CD4-positive, alpha-beta T cell treated with Interferon gamma for 1 hour (primary cell): ENCODE measurements at places on chromosomes 5 and 9.
A peak's percentile ranks its signal among the peaks of the same experiment; 100 is the strongest.

DNA sequence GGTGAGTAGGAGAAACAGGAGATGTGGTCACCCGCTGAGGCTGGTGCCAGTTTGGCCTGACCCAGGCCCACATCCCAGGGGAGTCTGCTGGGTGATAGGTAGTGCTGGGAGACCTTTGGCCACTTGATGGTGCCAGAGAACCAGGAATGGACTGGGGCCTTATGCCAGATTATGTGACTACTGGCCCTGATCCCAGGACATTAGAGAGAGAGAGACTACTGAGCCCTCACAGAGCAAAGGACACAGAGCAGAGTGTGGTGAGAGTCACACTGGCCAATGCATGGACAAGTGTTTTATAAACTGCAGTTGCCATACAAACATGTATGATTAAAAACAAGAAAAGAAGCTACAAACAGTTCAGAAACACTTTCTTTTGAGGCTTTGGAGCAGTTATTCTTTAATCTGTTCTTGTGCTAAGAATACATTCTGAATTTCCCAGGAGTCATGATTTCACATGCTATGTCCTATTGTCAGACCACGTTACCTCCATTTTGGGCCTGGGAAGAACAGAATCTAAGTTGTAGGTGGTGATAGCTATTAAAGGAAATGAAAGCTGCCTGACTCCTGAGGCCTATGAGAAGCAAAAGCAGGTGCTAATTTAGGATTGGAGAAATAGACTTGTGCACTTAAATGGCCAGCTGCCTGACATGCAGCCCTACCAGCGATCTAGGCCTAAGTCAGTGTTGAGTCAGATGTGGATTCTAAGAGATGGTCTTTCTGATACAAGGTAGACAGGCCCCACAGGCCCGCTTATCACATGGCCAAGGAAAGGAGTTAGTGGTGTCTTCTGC is 32.6 kb upstream of the TMOD1 start:
- peak; percentile 8 for DNase-seq

- DNase-seq, result no peak
Observed at GRCh38 chr9:136728548-136729123, 14.1 kb downstream of the LCN10 start.

DNA sequence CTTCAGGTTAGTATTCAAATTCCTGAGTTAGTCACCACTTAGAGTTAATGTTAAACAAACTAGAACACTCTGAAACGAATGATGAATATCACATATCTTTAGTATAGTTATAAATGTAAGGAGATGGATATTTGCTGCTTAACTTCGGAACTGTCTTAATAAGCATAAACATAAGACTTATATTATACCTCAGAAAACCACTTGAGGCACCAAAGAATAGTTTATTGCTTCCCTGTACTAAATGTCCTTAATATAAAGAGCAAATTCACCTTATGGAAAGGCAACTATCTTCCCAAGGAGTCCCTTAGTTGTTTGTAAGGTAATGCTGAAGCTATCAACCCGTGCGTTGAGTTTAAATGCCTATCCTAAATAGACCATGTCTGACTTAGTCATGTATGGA is 300.0 kb upstream of the ADAMTSL1 start:
- DNase-seq, result no peak

GRCh38 chr9:109733690-109734089 is 46.3 kb upstream of the PALM2AKAP2 start:
- DNase-seq, result no peak

DNA sequence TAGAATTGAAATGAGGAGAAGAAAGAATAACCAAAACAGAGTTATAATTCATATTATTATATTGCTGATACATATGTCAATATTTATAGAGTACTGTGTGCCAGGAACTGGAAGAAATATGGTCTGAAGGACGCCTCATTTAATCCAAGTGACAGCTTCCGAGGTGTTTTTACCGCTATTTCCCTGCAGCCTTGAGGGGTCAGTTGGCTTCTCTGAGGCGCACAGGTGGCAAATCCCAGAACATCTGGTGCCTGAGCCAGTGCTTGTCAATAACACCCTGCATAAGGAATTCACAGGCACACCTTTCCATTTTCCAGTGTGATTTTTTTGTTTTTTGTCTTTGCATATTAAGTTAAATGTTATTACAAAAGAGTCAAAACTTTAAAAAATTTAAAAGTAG is 43.3 kb upstream of the CTSL start:
- DNase-seq, result no peak

DNA sequence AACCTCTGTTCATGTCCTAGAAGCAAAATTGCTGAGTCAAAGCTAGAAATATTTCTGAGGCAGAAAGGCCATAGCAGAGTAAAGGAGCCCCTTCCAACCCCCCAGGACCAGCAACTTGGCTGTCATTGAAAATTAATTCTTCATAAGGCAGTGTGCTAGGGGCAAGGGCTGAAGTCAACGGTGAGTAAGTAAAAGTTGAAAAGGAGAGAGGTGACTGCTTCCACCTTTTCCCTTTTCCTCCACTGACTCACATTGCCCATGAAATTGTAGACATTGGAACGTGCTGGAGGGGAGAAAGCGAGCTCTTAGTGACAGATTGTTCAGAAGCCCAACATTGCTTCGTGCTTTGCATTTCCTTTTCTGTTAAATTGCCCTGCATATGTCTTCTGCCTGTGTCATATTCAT is 19.1 kb downstream of the GLRA1 start:
- DNase-seq, result no peak

DNA sequence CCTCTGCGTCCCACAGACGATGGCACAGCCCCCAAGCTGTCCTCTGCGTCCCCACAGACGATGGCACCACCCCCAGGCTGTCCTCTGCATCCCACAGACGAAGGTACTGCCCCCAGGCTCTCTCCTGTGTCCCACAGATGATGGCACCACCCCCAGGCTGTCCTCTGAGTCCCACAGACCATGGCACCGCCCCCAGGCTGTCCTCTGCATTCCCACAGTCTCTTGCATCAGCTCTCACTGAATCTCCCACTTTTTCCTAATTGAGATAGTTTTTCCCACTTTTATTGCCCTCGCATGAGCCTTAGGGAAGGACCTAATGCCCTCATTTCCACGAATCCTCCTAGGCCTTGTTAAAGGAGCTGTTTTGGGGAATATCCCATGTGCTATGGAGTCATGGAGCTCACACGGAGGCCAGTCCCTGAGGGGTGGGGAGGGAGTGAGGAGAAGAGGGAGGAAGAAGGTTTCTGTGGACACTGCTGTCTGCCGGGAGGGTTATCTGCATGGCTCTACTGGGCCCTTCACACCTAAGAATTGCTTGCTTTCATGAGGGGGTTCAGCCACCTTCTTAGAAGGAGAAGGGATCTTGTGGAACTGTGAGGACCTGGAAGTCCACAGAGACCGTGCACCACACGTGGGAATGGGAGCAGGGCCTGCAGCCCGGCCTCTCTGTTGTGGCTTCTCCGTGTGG is 58.2 kb upstream of the PTCH1 start:
- no peak for DNase-seq

- DNase-seq, result no peak
Observed at GRCh38 chr9:14031810-14032209, 282.1 kb downstream of the NFIB start.

DNA sequence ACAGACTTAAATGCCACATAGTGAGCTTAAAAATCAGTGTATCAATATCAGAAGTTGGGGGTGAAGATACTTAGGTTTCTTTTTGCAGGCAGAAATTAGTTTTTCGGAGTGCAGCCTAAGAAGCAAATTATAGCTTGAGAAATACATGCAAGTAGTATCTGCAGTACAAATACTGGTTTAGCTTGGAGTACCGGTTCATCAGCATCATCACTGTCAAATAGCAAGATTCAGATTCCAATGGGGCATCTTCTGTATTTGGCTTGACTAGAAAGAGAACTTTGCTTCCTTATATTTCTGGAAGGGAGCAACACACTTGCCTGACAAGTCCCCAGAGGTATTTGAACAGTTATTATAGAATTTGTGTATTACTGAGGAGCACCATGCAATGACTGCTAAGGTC is 19.8 kb downstream of the SLC31A1 start:
- no peak for DNase-seq

DNA sequence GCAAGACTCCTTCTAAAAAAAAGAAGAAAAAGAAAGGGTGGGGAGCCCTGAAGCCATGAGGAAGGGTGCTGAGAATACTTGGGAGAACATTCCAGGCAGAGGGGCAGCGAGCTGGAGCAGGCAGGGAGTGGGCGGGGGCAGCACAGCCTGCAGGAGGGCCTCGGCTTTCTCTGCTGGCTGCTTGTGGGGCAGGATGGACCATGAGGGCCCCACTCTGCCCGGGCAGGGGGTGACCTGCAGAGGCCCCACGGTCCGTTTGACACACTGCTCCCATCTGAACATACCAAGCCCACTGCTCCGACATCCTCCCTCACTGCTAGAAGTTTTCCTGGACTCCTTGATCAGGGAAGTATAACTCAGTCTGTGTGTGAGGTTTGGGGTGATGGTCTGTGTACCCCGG is 11.7 kb upstream of the NUP214 start:
- DNase-seq, result no peak

- no peak for DNase-seq
Observed at GRCh38 chr5:153613144-153613543, 122.7 kb downstream of the GRIA1 start.

GRCh38 chr9:96056226-96056625 is 180.7 kb downstream of the ERCC6L2 start:
- DNase-seq, result no peak

DNA sequence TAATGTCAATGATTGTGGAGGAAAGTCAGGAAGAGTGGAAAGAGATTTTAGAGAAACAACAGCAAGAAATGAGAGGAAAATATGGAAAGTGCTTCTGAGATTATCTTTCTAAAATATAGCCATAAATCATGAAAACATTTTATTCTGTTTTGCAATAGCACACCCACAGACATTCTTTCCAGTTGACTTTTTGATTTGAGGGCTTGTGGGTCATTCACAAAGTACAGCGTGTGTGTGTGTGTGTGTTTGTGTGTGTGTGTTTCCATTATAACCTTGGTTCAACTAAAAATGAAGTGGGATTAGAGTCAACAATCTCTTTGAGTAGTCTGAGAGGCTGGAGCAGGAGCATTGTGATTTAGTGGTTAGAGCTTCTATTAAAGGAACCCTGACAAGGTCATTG is 116.6 kb upstream of the GAS1 start:
- DNase-seq, result no peak

- no peak for DNase-seq
Observed at GRCh38 chr5:132025403-132025971, 14.0 kb upstream of the ACSL6 start.

DNA sequence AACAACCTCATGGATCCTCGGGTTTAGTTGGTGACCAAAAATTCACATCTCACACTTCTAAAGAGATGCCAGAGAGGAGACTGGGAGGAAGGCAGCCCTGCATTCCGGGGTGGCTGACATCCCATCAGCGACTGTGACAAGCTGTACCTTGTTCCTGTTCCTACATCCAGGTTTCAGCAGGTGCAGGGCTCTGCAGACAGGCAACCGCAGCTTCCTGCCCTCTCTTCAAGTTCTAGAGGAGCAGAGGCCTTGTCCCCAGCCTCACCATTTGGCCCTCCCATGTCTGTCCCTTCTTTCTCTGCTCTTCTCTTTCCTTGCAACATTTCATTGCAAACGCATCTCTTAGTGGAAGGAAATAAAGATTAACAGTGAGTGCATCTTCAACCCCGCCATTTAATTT is 454.6 kb downstream of the IRX1 start:
- DNase-seq, result no peak

DNA sequence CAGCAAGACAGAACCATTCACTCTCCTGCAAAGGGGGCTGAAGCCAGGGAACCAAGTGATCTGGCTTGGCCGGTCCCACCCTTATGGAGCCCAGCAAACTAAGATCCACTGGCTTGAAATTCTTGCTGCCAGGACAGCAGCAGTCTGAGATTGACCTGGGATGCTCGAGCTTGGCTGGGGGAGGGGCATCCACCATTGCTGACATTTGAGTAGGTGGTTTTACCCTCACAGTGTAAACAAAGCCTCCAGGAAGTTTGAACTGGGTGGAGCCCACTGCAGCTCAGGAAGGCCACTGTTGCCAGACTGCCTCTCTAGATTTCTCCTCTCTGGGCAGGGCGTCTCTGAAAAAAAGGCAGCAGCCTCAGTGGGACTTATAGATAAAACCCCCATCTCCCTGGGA is 60.5 kb downstream of the TNFSF8 start:
- DNase-seq, result no peak

DNA sequence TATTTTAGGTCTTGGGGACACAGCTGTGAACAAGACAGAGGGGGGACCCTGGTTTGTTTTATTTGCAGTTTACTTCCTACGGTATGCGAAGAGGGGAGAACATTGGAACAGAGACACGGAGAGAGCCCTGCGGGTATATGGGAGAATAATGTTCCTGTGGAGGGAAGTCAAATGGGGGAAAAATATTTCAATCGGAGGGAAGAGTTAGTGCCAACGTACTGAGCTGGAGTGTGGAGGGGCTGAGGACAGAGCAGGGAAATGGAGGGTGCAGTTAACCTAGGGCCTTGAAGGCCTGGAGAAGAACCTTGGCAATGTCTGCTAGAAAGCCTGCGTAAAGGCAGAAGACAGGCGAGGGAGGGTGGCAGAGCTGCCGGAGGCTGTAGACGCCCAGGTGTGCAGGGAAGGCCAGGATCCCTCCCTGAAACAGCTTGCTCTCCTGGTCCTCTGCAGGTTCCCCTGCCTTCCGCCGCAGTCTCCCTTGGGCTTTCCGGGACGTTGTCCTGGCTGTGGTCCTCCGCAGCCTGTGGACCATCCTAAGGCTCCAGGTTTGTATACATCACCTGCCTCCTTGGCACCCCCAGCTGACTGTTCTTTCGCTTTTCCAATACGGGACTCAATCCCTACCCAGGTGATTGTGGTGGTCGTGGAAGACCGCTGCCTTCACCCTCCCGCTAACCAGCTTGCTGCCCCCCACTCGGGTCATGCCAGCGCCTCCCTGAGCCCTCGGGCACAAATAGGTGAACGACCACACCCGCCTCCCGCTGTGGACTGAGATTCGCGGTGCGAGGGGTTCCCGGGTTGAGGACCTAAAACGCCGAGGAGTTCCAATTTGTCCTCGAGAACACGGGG is 1.9 kb upstream of the RACK1 start:
- no peak for DNase-seq

GRCh38 chr9:134785325-134786108 is 95.1 kb upstream of the FCN2 start:
- no peak for DNase-seq

GRCh38 chr5:66329078-66329477 is 185.0 kb downstream of the SREK1 start:
- no peak for DNase-seq

GRCh38 chr9:113635586-113635985 is 172.1 kb downstream of the RGS3 start:
- no peak for DNase-seq

- DNase-seq, result no peak
Observed at GRCh38 chr9:111389406-111389805, 59.4 kb upstream of the OR2K2 start.

- no peak for DNase-seq
Observed at GRCh38 chr9:90044263-90044662, 439.5 kb downstream of the GADD45G start.

- peak; percentile 1 for DNase-seq
Observed at GRCh38 chr9:31542384-31543055, 841.9 kb upstream of the ACO1 start.

GRCh38 chr5:112738191-112738560 is 491 bp downstream of the APC start:
- no peak for DNase-seq
